ENCODE measurements at places on chromosomes 2 and 18. TPM values are rescaled to one million over a fixed set of nuclear protein-coding genes. Genes with fewer than 3 reads are reported as not detected.
A peak's percentile ranks its signal among the peaks of the same experiment; 100 is the strongest.

DNA sequence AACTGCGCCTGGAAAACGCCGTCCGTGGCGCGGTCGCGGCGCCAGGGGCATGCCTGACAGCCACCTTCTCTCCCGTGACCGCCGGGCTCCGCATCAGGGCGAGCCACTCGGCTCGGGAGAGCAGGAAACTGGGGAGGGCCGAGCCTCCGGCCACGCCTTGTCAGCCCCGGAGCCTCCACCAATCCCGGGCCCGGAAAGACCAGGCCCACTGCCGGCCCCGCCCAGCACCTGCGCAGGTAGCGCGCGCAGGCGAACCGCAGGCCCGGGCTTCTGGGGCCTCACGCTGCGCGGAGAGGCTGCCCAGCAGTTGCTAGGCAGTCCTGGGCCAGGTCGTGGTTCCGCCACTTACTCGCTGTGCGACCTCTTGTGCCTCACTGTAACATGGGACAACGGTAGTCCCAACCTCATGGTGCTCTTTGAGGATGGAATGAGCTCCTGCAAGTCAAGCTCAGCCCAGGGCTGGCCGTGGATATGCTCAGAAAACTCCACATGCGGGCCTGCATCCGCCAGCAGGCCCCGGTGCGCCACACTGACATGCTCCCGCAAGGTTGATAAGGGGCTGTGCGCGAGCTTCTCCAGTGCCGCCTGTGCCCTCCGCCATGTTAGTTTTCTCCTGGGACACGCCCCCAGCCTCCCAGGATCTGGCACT lies 97.1 kb downstream of the INHBB start:
- no peaks in the 10 kb centered on the region for H3K36me3 ChIP-seq
- H3K27ac ChIP-seq, result no peak overlapping the region
- H3K4me1 ChIP-seq, result no peaks in the 10 kb centered on the region

- no peaks in the 10 kb centered on the region for H3K4me1 ChIP-seq
- no peak overlapping the region for H3K4me3 ChIP-seq
- H3K36me3 ChIP-seq, result no peaks in the 10 kb centered on the region
- peak; percentile 99 for DNase-seq
- peak overlapping the region; percentile 61 for H3K27ac ChIP-seq
Observed at GRCh38 chr2:236971131-236971821, 114.4 kb upstream of the COPS8 start.

DNA sequence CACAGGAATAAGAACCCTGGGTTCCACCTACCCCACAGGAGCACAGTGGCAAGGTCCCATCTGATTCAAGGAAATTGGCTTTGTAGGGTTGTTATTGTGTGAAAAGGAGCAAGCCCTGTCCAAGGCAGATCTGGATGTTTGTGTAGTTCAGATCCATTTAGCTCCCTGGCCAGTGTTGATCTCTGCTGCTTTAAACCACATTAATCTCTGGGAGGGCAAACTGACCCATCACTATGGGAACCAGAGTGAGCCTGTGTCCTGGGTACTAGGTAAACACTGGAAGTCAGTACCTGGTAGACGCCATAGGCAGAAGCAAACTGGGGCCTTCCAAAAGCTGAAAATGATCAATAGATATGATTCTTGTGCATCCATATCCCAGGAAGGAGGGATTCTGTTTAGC lies 271.5 kb upstream of the EPAS1 start:
- H3K27ac ChIP-seq, result no peak overlapping the region
- H3K4me3 ChIP-seq, result no peak overlapping the region
- peaks cover 3% of the 10 kb centered on the region for H3K4me1 ChIP-seq
- no peak for DNase-seq

DNA sequence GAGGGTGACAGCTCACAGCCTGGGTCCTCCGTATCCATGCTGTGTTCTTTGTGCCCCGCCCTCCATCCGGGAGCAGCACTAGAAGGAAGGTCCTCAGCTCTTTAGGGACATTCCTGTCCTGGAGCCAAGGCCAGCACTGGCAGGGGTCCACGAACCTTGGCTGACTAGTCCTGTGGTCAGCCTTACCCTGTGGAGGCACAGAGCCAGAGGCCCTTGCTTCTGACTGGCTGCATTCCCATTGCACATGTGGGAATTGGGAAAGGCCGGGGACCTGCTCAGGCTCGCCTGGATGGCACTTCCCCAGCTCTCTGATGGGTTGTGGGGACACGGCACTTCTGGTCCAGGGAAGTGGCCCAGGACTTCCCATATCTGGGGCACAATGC lies 24.9 kb upstream of the RHOB start:
- no peaks in the 10 kb centered on the region for H3K27me3 ChIP-seq
- no peak overlapping the region for H3K4me3 ChIP-seq
- no peaks in the 10 kb centered on the region for H3K36me3 ChIP-seq
- peak overlapping the region; percentile 5 for H3K27ac ChIP-seq

DNA sequence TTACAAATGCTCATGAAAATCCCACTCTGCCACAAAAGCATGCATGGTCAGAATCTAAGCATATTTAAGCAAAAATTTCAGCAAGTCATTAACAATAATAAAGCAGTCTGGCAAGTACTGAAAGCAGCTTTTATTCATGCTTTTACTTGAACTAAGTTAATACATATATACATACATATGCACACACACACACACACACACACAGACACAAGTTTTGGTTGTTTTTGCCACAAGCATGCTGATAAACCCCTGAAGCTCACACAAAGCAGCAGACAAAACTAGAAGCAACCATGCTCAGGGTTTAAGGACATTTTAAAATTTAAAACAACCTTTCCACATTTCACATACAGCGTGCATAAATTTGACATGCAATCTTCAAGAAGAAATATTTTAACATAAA lies 819.1 kb upstream of the FSHR start:
- no peak overlapping the region for H3K27ac ChIP-seq
- no peaks in the 10 kb centered on the region for H3K36me3 ChIP-seq
- peaks cover 4% of the 10 kb centered on the region for H3K4me1 ChIP-seq
- no peaks in the 10 kb centered on the region for H3K27me3 ChIP-seq
- H3K4me3 ChIP-seq, result no peak overlapping the region

GRCh38 chr2:30380824-30381223 lies 66.2 kb upstream of the LCLAT1 start:
- no peak overlapping the region for H3K27ac ChIP-seq
- H3K4me3 ChIP-seq, result no peak overlapping the region
- DNase-seq, result no peak
- no peaks in the 10 kb centered on the region for H3K36me3 ChIP-seq
- H3K27me3 ChIP-seq, result no peaks in the 10 kb centered on the region

DNA sequence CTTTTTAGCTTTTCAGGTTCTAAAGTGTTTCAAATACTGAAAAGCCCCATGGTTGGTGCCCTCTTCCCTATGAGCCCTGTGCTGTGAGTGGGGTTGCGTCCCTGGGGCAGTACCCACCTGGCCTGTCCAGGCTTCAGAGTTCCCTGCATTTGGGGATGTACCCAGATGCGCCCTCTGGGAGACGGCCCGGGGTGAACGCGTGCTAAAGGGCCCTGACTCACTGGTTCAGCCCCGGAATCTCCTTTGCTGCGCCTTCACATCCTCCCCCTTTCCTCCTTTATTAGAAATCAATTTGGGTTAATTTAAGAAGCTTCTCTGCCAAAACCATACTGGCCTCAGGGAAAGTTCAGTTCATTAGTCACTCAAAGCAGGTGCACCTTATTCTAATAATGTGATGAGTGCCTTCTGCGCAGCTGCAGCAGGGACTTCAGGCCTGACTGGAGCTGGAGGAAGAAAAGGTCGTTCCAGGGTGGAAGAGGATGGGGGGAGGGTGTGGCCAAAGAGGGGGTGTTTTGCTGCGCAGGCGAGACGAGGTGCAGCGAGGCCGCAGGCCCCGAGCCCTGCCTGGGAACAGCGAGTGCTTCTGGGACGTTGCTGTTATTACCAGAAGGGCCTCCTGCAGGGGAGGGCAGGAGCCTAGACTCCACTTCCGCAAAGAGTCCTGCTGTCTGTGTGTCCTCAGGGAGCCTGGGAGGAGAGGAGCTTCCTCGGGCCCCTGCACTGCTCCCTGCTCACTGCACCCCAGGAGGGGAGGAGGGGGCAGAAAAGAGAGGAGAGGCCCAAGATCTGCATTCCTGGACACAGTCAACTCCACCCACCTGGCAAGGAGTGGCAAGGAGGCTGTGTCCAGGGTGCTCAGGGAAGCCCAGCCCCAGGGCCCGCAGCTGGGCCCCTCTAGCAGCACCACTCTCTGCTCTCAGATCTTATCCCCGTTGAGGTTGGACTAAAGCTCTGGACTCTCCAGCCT lies 223.2 kb upstream of the PXDN start:
- no peaks in the 10 kb centered on the region for H3K4me1 ChIP-seq
- H3K4me3 ChIP-seq, result no peak overlapping the region
- no peak overlapping the region for H3K27ac ChIP-seq
- H3K36me3 ChIP-seq, result no peaks in the 10 kb centered on the region

- no peak overlapping the region for H3K4me3 ChIP-seq
- H3K27ac ChIP-seq, result peak overlapping the region; percentile 62
- no peaks in the 10 kb centered on the region for H3K36me3 ChIP-seq
- H3K4me1 ChIP-seq, result peaks cover 9% of the 10 kb centered on the region
Observed at GRCh38 chr2:234289834-234290590, 206.9 kb downstream of the ARL4C start.

- no peaks in the 10 kb centered on the region for H3K4me1 ChIP-seq
- no peak overlapping the region for H3K27ac ChIP-seq
- H3K36me3 ChIP-seq, result no peaks in the 10 kb centered on the region
- H3K27me3 ChIP-seq, result no peaks in the 10 kb centered on the region
Observed at GRCh38 chr2:236935083-236935482, 150.6 kb upstream of the COPS8 start.

Gene KLHL30
- total RNA-seq, result 2.1 TPM

GRCh38 chr2:57542081-57542480 lies 504.5 kb upstream of the VRK2 start:
- DNase-seq, result no peak
- H3K4me1 ChIP-seq, result no peaks in the 10 kb centered on the region
- H3K27me3 ChIP-seq, result no peaks in the 10 kb centered on the region
- H3K27ac ChIP-seq, result no peak overlapping the region
- no peaks in the 10 kb centered on the region for H3K36me3 ChIP-seq

DNA sequence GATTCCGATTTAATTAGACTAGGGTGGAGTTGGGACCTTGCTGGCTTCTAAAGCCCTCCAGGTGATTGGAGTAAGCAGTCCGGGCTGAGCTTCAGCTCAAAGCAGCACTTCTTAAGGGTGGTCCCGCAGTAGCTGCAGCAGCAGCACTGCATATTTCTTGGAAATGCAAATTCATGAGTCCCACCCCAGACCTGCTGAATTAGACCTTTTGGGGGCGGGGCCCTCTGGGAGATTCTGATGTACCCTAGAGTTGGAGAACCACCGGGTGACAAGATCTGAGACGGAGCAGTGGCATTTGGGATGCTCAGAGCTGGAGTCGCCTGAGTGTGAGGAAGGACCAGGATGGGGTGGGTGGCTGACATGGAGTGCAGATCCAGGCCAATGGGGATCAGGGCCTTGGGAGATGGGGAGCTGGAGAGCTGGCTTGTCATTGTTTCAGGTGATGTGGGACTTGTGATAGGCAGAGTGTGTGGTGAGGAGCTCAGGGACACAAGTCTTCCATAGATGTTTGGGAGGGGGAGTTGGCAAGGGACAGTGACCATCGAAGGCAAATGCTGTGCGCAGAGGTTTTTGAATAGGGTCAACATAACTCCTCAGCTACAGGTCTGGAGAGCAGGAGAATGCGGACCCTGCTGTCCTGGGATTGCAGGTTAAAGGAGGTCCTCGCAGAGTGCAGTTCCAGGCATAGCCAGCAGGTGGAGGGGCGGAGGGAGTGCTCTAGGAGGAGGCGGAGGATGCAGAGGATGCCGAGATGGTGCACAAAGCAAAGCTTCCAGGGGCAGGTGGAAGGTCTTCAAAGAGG lies 130.9 kb upstream of the RAB12 start:
- no peak overlapping the region for H3K27ac ChIP-seq
- H3K4me3 ChIP-seq, result no peak overlapping the region
- no peaks in the 10 kb centered on the region for H3K36me3 ChIP-seq
- no peaks in the 10 kb centered on the region for H3K27me3 ChIP-seq
- H3K4me1 ChIP-seq, result no peaks in the 10 kb centered on the region

- no peaks in the 10 kb centered on the region for H3K36me3 ChIP-seq
- H3K4me1 ChIP-seq, result no peaks in the 10 kb centered on the region
- no peaks in the 10 kb centered on the region for H3K27me3 ChIP-seq
- DNase-seq, result no peak
Observed at GRCh38 chr18:36843784-36844183, 14.9 kb downstream of the KIAA1328 start.

Gene NCKAP5
- total RNA-seq, result 10.6 TPM

DNA sequence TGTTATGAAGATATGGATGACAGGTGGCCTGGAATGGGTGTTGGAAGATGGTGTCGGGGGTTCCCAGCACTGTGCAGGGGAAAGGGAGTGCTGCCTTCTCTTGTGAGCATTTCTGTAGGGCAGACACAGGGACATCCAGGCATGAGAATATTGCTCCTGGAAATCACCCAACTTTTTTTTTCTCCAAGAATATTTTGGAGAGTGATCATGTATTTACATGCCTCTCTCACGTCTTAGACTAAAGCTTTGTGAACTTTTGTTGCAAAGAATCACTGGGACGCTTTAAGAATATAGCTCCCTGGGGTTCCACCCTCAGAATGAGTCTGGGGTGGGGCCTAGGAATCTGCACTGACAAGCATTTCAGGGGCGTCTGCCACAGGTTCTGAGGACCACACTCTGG lies 68.7 kb downstream of the VWA3B start:
- H3K4me3 ChIP-seq, result no peak overlapping the region
- no peaks in the 10 kb centered on the region for H3K4me1 ChIP-seq
- H3K27ac ChIP-seq, result peak overlapping the region; percentile 61

DNA sequence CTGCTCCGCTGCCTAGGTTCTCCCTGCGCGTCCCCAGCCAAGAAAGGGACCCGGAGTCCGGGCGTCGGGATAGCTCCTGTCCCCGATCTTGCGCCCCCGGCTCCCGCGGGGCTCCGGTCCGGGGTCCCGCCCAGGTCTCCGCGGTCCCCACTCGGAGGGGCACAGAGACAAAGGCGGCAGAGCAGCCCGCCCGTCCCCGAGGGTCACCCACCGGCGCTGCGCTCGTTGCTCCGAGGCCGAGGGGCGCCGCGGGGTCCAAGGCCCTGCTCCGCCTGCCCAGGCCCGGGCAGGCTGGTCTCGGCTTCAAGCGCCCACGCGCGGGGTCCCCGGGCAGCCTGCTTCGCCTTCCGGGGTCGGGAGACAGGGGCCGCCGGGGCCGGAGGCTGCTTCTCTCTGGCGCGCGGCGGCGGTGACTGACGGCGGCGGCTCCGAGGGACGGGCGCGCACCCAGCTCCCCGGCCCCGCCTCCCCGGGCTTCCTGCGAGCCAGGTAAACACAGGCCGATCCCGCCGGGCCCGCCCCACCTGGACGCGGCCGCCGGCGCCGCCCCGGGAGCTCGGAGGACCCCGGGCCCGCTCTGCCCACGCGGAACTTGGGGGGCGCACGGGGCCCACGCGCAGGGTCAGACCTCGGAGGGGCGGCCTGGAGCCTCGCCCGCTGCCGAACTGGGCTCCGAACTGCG lies at the start of gene MBP:
TSS of gene MBP (minus strand) at position 415 of the 682 bp plus-strand sequence. CDS start 27,522 bp downstream, outside the sequence.
- peak; percentile 57 for DNase-seq
- H3K27me3 ChIP-seq, result peaks cover 48% of the 10 kb centered on the region
- H3K27ac ChIP-seq, result peak within 1 kb of the TSS; percentile 97
- H3K4me1 ChIP-seq, result peaks cover 5% of the 10 kb centered on the region

GRCh38 chr2:241777686-241778627 lies 1.3 kb downstream of the GAL3ST2 start:
- H3K4me3 ChIP-seq, result no peak overlapping the region
- peaks cover 8% of the 10 kb centered on the region for H3K4me1 ChIP-seq
- H3K27me3 ChIP-seq, result no peaks in the 10 kb centered on the region
- DNase-seq, result no peak
- no peaks in the 10 kb centered on the region for H3K36me3 ChIP-seq
- no peak overlapping the region for H3K27ac ChIP-seq

GRCh38 chr2:16671760-16672159 lies 6.1 kb upstream of the CYRIA start:
- no peak overlapping the region for H3K4me3 ChIP-seq
- no peaks in the 10 kb centered on the region for H3K27me3 ChIP-seq
- no peaks in the 10 kb centered on the region for H3K4me1 ChIP-seq
- no peaks in the 10 kb centered on the region for H3K36me3 ChIP-seq
- DNase-seq, result no peak
